NCI-H226 (cell line): ENCODE measurements at places on chromosomes 4 and X.

- DNase-seq, result no peak
Observed at GRCh38 chr4:85399270-85399669, 75.7 kb upstream of the ARHGAP24 start.

- peak; percentile 24 for DNase-seq
Observed at GRCh38 chr4:105992641-105993305, 97.5 kb downstream of the NPNT start.

GRCh38 chrX:14420841-14421240 lies 108.5 kb upstream of the GLRA2 start:
- no peak for DNase-seq

- no peak for DNase-seq
Observed at GRCh38 chr4:16820329-16820728, 78.1 kb downstream of the LDB2 start.

DNA sequence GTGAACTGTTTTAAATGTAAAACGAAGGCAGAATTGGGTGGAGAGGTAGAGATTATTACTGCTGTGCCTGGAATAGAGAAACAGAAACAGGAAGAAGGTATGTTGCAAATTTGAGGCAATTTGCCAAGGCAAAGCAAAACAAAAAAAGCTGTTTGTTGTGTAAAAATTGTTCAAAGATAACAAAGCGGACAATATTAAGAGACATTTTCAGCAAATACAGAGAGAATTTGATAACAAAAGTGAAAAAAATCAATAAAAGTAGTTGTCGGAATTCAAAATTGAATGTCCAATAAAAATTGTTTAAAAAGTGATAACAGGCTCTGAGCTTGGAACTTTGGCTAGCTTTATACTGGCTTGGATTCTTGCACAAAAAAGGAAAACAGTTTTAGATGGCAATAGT lies 14.4 kb upstream of the SMS start:
- DNase-seq, result peak; percentile 26

DNA sequence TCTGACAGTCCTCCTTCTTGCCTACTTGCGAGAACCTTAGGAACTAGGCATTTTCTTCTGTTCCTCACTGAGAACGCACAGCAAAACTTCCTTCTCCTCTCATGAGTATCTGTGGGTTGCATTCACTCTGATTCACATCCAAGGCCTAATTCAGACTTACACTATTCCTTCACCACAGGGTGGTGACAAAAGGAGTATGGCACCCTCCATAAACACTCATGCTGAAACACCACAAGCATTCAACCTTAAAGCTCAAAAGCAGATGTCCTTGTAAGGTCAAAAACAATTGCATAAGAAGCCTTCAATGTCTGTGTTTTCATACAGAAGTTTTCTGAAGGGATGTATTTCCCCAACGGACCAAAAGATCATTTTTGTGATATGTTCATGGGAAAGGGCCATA lies 147.3 kb downstream of the CORIN start:
- DNase-seq, result no peak

- no peak for DNase-seq
Observed at GRCh38 chrX:105696870-105697269, 125.5 kb upstream of the NRK start.

GRCh38 chr4:152408514-152409327 lies 127.2 kb downstream of the FBXW7 start:
- no peak for DNase-seq

- DNase-seq, result no peak
Observed at GRCh38 chr4:52069571-52069970, 18.5 kb downstream of the SPATA18 start.

GRCh38 chr4:54793856-54794422 lies 136.2 kb downstream of the KIT start:
- DNase-seq, result no peak

GRCh38 chr4:140267576-140267975 lies 105.9 kb upstream of the SCOC start:
- DNase-seq, result no peak

- no peak for DNase-seq
Observed at GRCh38 chrX:72685018-72685417, 29.1 kb downstream of the PHKA1 start.

DNA sequence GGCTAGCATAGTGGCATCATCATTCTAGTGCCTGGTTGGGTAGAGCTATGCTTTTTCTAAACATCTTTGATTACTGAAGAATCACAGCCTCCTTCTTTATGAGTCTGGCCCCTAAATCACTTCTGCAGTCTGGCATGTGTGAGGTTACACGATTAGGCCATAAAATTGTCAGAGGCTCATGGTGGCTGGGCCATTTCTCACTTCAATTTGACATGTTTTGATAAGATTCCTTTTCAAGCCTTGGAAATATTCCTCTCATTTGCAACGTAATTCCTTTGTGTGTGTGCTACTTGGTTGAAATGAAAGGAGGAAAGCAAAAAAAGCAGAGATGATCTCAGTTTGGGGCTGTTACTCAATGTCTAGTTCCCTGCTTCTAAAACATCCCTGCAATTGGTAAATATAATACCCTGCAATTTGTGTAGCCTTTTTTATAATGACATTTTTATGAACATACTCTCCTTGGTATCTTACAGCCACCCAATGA lies 6.2 kb downstream of the CCKAR start:
- DNase-seq, result no peak

GRCh38 chrX:136747003-136747986 lies 33.4 kb downstream of the ARHGEF6 start:
- DNase-seq, result no peak

- DNase-seq, result peak; percentile 14
Observed at GRCh38 chrX:50579955-50580354, 109.3 kb upstream of the DGKK start.

- no peak for DNase-seq
Observed at GRCh38 chr4:144701683-144702233, 55.8 kb downstream of the HHIP start.
